Stomach (tissue), 19 donors: ENCODE measurements at places on chromosomes 2 and 18. TPM values are rescaled to one million over a fixed set of nuclear protein-coding genes. Genes with fewer than 3 reads are reported as not detected.

Gene NFATC1
- total RNA-seq = 5.4 TPM

Gene RASGRP3
- 13.4 TPM for total RNA-seq

Gene MAP3K19
- not detected for total RNA-seq

Gene FRZB
- total RNA-seq = 6.7 TPM

Gene VWC2L
- total RNA-seq = not detected

Gene UGT1A9
- 0.73 TPM for total RNA-seq
